ENCODE measurements at places on chromosomes 11 and 22. TPM values are rescaled to one million over a fixed set of nuclear protein-coding genes. Genes with fewer than 3 reads are reported as not detected.

GRCh38 chr11:83161610-83162199, 4.8 kb downstream of the PCF11 start:
- DNase-seq = no peak
- no peaks in the 10 kb centered on the region for H3K4me1 ChIP-seq
- no peak overlapping the region for H3K27ac ChIP-seq
- peaks cover 13% of the 10 kb centered on the region for H3K36me3 ChIP-seq
- H3K27me3 ChIP-seq = no peaks in the 10 kb centered on the region

DNA sequence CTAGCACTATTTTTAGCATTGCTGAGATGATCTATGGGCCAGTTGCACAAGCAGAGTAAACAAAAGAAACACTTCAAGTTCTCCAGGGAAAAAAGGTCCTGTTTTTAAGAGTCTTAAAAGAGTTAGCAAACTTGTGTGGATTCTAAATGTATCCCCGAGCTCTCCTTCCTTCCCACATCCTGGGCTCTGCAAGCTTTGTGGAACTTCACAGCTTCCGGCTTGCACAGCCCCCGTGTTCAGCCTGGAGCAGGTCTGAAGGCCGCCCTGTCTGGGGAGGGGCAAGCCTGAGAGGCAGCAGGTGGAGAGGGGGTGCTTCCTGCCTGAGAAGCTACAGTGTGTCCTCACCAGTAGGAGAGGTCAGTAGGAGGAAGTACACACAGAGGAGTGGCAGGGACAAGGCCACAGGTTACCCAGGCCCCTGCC, 35.1 kb upstream of the SUSD2 start:
- H3K27me3 ChIP-seq = no peaks in the 10 kb centered on the region
- no peak overlapping the region for H3K4me3 ChIP-seq
- no peak for DNase-seq
- peaks cover 45% of the 10 kb centered on the region for H3K4me1 ChIP-seq
- H3K27ac ChIP-seq = peak overlapping the region; percentile 75

- no peak for DNase-seq
- peaks cover 2% of the 10 kb centered on the region for H3K27me3 ChIP-seq
- peaks cover 9% of the 10 kb centered on the region for H3K4me1 ChIP-seq
- no peaks in the 10 kb centered on the region for H3K36me3 ChIP-seq
- no peak overlapping the region for H3K4me3 ChIP-seq
These were observed 16.9 kb upstream of the MUC5B start for GRCh38 chr11:1205987-1206331.

DNA sequence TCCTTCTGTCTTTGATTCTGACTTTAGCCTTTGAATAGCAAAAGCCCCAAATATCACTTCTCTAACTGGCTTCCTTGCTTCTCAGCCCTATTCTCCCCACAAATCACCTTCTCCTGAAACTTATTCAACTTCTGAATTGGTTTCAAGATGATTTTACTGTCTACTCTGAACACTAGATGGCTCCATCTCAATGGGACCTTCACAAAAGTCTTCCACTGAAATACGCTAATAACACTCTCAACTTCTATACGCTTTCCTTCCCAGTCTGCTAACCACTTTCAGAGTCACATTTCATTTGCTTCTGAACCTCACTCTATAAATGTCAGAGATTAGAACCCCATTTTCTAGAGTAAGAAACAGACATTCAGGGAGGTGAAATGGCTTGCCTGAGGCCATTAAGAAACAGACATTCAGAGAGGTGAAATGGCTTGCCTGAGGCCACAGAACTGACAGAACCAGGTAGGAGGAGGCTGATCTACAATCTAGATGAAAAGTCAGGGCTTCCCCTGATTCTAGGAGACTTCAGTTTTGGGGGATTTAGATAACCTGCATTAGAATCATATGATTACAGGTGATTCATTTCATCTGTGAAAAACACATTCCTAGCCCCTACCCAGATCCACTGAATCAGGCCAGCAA, 20.6 kb downstream of the MORC2 start:
- H3K27me3 ChIP-seq = no peaks in the 10 kb centered on the region
- peaks cover 33% of the 10 kb centered on the region for H3K36me3 ChIP-seq
- peaks cover 21% of the 10 kb centered on the region for H3K4me1 ChIP-seq
- DNase-seq = peak; percentile 46
- no peak overlapping the region for H3K4me3 ChIP-seq

- no peaks in the 10 kb centered on the region for H3K27me3 ChIP-seq
- H3K4me3 ChIP-seq = no peak overlapping the region
- no peak overlapping the region for H3K27ac ChIP-seq
- no peaks in the 10 kb centered on the region for H3K36me3 ChIP-seq
- no peaks in the 10 kb centered on the region for H3K4me1 ChIP-seq
These were observed 21.5 kb upstream of the PVALB start for GRCh38 chr22:36838119-36839030.

The DDTL gene
- total RNA-seq = 0.20 TPM

DNA sequence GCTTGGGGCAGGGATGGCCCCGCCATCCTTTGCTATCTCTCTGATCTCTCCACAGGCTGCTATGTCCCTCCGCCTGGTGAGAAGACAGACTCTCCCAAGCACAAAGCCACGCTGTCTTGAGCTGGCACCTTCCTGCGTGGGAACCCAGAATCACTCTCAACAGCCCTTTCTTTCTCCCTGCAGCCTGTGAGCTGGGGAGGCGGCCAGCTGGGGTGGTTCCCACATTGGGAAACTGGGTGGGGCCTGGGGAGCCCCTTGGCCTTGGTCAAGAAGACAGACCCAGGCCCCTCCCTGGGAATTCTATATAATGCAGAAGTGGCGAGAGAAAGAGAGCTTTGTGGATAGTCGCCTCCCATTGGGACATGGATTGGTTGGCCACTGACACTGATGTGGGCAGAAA, 129.0 kb upstream of the TIMP3 start:
- H3K36me3 ChIP-seq = no peaks in the 10 kb centered on the region
- H3K4me3 ChIP-seq = no peak overlapping the region
- H3K4me1 ChIP-seq = peaks cover 6% of the 10 kb centered on the region
- H3K27ac ChIP-seq = no peak overlapping the region
